D341Med (cell line): ENCODE measurements at places on chromosomes 11 and 22.

- no peak for DNase-seq
Measured at GRCh38 chr11:65113361-65113756, 1.7 kb downstream of the TM7SF2 start.

DNA sequence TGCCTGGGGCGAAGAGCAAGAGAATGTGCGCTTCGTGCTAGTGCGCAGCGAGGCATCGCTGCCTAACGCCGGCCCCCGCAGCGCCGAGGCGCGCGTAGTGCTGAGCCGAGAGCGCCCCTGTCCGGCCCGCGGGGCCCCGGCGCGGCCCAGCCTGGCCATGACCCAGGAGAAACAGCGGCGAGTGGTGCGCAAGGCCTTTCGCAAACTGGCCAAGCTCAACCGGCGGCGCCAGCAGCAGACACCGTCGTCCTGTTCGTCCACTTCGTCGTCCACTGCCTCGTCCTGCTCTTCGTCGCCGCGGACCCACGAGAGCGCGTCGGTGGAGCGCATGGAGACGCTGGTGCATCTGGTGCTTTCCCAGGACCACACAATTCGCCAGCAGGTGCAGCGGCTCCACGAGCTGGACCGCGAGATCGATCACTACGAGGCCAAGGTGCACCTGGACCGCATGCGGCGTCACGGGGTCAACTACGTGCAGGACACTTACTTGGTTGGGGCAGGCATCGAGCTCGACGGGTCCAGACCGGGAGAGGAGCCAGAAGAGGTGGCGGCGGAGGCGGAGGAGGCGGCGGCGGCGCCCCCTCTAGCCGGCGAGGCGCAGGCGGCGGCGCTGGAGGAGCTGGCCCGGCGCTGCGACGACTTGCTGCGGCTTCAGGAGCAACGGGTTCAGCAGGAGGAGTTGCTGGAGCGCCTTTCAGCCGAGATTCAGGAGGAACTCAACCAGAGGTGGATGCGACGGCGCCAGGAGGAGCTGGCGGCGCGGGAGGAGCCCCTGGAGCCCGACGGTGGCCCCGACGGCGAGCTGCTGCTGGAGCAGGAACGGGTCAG, 1.0 kb downstream of the RASSF10 start:
- DNase-seq, result peak; percentile 74

GRCh38 chr22:23549198-23549595, 30.9 kb downstream of the IGLL1 start:
- DNase-seq, result peak; percentile 18

DNA sequence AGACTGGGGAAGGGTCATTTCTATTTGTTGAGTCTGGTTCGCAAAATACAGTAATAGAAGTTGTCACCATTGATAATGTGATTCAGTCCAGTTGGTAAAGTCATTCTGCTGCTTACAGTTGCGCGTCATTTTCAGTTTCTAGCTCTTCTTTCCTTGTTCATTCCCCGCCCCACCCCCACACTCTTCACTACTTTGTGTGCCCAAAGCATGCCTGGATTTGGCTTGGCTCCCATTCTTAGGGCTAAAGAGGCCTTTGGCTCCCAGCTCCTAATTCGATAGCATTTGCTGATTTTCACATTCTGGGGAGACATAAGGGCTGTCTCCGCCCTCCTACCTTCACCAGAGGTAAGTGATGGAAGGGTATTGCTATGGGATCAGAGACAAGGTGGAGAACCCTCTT, 43.0 kb downstream of the CECR2 start:
- no peak for DNase-seq

DNA sequence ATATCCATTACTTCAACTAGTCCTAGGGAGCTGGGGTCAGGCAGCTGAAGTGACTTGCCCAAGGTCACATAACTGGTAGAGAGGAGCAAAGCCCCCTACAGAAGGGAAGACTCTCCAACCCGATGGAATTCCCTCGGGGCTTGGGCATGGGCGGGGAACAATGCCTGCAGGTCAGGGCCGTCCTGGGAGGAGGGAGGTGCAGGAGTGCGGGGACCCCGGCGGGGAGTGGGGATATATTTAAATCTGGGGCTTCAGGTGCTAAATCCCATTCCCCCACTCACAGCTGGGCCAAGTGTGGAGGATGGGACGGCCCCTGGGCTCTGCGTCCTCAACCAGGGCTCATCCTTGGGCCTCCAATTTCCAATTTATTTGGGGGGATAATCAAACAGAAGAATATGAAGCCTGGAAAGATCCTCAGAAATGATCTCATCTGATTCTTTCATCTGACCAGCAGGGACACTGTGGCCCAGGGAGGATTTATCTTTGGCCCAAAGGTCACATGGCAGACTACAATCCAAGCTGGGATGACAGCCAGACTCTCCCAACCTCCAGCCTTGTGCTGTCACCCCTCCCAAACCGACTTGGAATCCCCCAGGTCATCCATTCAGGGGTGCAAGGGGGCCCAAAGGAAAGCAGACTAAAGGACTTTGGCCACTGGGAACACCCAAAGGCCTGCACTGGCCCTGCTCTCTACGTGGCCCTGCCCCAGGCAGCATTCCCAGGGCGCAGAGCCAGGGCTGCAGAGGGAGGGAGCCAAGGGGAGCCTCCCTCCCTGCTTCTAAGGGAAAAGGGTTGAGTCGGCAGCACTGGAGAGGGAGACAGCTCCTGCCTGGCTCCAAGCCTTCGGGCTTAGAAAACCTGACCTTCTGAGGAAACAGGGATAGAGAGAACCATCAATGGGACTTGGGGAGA, 8.7 kb upstream of the C1QTNF6 start:
- no peak for DNase-seq

- DNase-seq, result no peak
Measured at GRCh38 chr11:112345166-112345565, 84.5 kb upstream of the PLET1 start.

DNA sequence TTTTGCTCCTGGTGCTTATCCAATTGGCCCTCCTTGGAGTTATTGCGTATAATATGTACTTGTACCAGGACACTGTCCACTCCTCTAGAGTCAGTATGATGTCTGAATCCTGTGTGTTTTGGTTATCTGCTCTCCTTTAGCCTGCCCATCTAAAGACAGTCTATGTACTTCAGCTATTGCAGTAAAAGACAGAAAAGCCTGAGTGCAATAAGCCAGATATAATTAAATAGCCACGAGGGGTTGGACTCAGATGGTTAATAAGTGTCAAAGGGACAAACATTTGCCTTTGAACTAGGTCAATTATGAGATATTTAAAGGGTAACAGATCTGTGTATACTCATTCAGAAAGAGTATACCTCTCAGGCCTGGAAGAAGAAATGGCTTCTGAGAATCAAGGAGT, 406.7 kb downstream of the LUZP2 start:
- no peak for DNase-seq

GRCh38 chr22:35465109-35465701, 65.3 kb downstream of the MCM5 start:
- DNase-seq, result no peak
